Neural progenitor cell (in vitro differentiated cells): ENCODE measurements at places on chromosomes 1 and 21. TPM values are rescaled to one million over a fixed set of nuclear protein-coding genes. Genes with fewer than 3 reads are reported as not detected.

Gene DNAJC28
- total RNA-seq, result 3.8 and 4.7 TPM in 2 replicates

Gene KIAA0040
- 0.15 TPM in 1 of 2 replicates, not detected in the other for total RNA-seq

Gene WNT2B
- 1.6 and 2.9 TPM in 2 replicates for total RNA-seq

Gene CELA2B
- total RNA-seq, result not detected in 2 replicates

Gene TENT5C
- 0.09 and 0.39 TPM in 2 replicates for total RNA-seq

Gene CHRM3
- total RNA-seq, result 2.4 and 4.5 TPM in 2 replicates

DNA sequence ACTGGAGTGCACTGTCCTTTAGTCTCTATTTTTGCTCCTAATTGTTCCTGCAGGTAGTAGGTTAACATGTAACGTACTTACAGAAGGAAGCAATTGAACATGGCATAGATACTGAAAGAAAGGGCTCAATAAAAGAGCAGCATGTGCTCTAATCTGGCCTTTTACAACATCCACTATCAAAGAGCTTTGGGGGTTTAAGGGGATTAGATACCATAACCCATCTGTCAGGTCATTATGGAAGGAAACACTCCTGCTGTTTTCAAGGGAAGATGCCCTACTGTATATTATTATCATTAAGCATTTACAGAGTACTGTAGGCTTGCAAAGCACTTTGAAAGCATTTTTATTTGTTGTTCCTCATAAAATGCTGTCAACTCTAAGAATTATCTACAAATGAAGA, 152.8 kb downstream of the TTLL7 start:
- peaks cover 18% of the 10 kb centered on the region for H3K27me3 ChIP-seq
- no peaks in the 10 kb centered on the region for H3K36me3 ChIP-seq
- H3K27ac ChIP-seq, result no peak overlapping the region
- peaks cover 17% of the 10 kb centered on the region for H3K4me1 ChIP-seq

- no peaks in the 10 kb centered on the region for H3K36me3 ChIP-seq
- H3K27me3 ChIP-seq, result no peaks in the 10 kb centered on the region
- H3K27ac ChIP-seq, result no peak overlapping the region
- no peak for DNase-seq
- no peak overlapping the region for H3K4me3 ChIP-seq
Observed at GRCh38 chr1:59391212-59392179, 94.6 kb downstream of the FGGY start.

DNA sequence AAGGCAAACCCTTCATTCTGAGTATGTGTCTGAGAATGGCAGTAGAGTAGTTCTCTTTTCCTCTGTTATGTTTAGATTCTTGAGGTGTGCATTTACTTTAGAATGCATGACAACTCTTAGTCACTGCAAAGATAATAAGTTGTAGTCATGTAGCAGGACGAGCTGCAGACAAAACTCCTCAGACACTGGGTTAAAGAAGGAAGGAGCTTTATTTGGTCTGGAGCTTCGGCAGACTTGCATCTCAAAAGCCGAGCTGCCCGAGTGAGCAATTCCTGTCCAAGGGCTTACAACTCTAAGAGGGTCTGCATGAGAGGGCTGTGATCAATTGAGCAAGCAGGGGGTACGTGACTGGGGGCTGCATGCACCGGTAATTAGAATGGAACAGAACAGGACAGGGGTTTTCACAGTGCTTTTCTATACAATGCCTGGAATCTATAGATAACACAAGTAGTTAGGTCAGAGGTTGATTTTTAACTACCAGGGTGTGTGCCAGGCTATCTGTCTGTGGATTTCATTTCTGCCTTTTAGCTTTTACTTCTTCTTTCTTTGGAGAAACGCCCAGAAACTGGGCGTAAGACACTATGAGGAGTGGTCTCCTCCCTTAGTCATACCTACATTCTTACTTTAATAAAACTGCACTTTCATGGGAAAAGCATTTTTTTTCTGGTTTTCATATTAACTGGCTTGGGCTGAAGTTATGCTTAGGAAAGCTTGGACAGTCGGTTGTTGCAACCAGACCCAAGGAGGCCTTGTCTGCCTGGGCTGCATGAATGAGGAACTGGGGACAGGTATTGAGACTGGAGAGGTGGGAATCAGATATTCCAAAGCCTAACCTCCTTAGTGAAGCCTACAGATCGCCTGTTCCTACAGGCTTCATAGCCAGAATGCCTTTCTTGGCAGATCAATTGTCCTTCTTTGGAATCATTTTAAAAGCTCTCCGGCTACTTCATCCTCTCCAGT, 115.1 kb downstream of the RHOU start:
- no peaks in the 10 kb centered on the region for H3K27me3 ChIP-seq
- peaks cover 17% of the 10 kb centered on the region for H3K4me1 ChIP-seq
- peak; percentile 37 for DNase-seq
- H3K27ac ChIP-seq, result no peak overlapping the region
- no peaks in the 10 kb centered on the region for H3K36me3 ChIP-seq
- H3K4me3 ChIP-seq, result no peak overlapping the region

DNA sequence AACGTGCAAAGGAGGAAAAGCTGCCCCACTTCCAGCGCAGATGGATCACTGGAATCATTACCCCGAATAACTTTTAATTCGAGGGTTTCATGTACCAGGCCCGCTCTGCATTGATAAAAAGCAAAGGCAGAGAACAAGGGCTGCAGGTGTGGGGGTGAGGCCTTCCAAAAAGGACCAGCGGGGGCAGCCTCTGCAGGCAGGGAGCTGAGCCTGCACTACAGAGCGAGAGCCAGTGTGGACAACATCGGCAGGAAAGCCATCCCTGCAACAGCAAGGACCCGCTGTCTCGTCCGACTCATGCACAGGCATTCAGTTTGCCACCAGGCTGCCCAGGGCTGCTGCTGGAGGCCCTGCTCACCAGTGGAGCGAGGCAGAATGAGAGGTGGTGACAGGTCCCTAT, 27.1 kb upstream of the AJAP1 start:
- no peaks in the 10 kb centered on the region for H3K27me3 ChIP-seq
- no peak overlapping the region for H3K4me3 ChIP-seq
- H3K36me3 ChIP-seq, result no peaks in the 10 kb centered on the region

DNA sequence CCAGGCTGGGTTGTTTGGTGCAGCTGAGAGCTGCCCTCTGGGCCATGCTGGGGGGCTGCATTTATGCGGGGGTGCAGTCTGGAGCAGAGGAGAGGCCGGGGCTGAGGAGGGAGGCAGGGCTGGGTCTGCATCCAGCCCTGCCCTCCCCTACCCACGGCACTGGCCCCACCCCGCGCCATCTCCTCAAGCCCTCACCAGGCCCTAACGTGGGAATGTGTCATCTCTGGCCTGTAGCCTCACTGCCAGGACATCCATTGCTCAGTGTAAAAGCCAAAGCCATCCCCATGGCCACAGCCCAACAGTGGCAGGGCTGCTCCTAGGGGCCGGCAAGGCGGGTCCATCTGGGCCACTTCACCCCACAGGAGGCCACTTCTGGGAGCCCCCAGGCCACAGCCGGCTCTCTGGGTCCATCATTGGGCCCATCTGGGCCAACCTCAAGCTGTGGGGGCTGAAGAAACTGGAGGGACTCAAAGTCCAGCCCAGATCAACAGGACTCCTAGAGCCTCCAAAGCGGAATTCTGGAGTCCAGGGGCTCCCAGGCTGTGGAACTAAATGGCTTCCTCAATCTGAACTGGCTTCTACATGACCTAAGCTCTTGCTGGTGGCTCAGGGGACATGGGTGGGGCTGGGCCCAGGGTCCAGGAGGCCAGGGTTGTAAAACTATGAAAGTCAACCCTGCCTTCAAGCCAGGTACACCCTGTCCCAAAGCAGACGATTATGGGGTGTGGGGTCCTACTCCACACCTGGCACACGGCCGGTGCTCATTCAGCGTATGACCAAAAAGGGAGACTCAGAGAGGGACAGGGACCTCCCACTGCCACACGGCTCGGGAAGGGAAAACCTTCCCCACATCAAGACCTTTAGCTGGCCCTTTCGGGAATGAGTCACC, 32.6 kb downstream of the RUNX3 start:
- no peak overlapping the region for H3K4me3 ChIP-seq
- no peaks in the 10 kb centered on the region for H3K27me3 ChIP-seq
- H3K27ac ChIP-seq, result no peak overlapping the region
- no peaks in the 10 kb centered on the region for H3K36me3 ChIP-seq
- H3K4me1 ChIP-seq, result no peaks in the 10 kb centered on the region

- DNase-seq, result no peak
- no peak overlapping the region for H3K27ac ChIP-seq
- H3K36me3 ChIP-seq, result no peaks in the 10 kb centered on the region
Observed at GRCh38 chr1:54421101-54421504, 14.9 kb upstream of the SSBP3 start.

- H3K27me3 ChIP-seq, result peaks cover 5% of the 10 kb centered on the region
- DNase-seq, result no peak
- H3K27ac ChIP-seq, result no peak overlapping the region
- H3K4me1 ChIP-seq, result no peaks in the 10 kb centered on the region
- H3K36me3 ChIP-seq, result no peaks in the 10 kb centered on the region
Observed at GRCh38 chr1:205593967-205594366, 37.8 kb downstream of the ELK4 start.

DNA sequence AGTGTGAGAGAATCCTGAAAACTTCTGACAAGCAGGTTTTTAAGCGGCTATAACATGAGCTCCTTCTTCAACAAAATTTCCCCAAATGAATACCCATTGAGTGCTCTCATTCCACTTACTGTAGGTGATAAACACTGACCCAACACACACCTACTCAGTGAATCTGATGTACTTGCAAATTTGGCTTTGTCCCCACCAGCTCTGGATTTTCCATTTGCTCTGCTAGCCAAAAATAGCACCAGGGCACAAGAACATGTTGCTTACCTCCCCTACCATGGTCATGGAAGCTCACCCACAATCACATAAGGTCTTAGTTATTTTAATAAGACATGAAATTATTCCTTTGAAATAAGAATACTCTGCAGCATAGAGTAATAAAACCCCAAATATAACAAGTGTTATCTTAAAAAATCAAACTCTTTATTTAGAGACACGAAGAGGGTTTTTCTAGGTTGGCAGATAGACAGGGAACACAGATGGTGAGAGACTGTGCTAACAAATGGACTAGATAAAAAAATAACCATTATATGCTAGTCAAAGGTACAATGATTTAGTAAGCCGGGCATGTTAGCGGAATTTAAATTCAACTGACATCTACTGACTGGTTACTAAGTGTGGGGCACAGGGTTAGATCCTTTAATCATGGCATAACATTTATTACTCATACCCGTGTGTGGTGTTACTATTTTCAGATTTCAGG, 291.9 kb downstream of the KCNH1 start:
- no peaks in the 10 kb centered on the region for H3K27me3 ChIP-seq
- H3K27ac ChIP-seq, result no peak overlapping the region
- no peak overlapping the region for H3K4me3 ChIP-seq
- no peak for DNase-seq

GRCh38 chr1:172746091-172746949, 87.4 kb downstream of the FASLG start:
- no peak overlapping the region for H3K27ac ChIP-seq
- H3K27me3 ChIP-seq, result no peaks in the 10 kb centered on the region
- DNase-seq, result no peak
- H3K36me3 ChIP-seq, result no peaks in the 10 kb centered on the region
- no peak overlapping the region for H3K4me3 ChIP-seq
- no peaks in the 10 kb centered on the region for H3K4me1 ChIP-seq

DNA sequence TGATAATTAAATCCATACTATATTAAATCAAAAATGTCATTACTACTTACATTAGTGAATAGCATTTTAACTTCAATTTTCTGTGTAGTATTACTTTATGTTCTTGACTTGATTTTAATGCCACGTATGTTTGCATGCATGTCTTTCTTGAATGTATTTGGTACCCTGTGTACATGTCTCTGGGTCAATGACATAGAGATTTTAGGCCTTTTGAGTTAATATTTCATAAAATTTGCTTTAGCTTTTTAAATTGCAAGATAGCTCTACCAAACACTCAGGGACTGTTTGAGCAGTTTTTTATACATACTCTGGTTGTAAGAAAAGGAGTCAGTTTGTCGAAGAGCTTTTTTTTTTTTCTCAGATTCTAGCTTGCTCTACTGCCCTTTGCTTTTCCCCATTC, 1.5 kb downstream of the MLLT11 start:
- peaks cover 17% of the 10 kb centered on the region for H3K4me1 ChIP-seq
- no peak overlapping the region for H3K27ac ChIP-seq
- no peaks in the 10 kb centered on the region for H3K36me3 ChIP-seq
- no peaks in the 10 kb centered on the region for H3K27me3 ChIP-seq
- peak overlapping the region; percentile 89 for H3K4me3 ChIP-seq

DNA sequence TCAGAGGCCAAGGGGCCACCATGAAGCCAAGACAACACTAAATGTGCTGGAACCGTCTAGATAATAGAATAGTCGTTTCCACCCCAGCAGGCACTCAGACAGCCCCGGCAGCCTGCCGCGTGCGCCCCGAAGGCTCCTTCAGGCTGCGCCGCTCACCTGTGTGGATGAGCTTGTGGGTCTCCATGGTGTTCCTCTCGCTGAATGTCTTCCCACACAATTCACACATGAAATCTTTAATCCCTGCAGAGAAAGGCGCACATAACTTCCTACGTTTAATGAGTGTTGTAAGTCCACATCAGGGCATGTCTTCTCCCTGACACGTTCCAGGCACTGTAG, 43.7 kb upstream of the RIPK4 start:
- H3K36me3 ChIP-seq, result no peaks in the 10 kb centered on the region
- no peak overlapping the region for H3K4me3 ChIP-seq
- H3K4me1 ChIP-seq, result no peaks in the 10 kb centered on the region
- no peaks in the 10 kb centered on the region for H3K27me3 ChIP-seq

- no peaks in the 10 kb centered on the region for H3K36me3 ChIP-seq
- H3K27me3 ChIP-seq, result no peaks in the 10 kb centered on the region
- DNase-seq, result peak; percentile 74
- no peak overlapping the region for H3K27ac ChIP-seq
- H3K4me3 ChIP-seq, result no peak overlapping the region
Observed at GRCh38 chr1:41810446-41810845, 108.3 kb downstream of the HIVEP3 start.

- DNase-seq, result peak; percentile 84
- H3K27ac ChIP-seq, result peak within 1 kb of the TSS; percentile 65
- peak within 1 kb of the TSS; percentile 79 for H3K4me3 ChIP-seq
Observed at GRCh38 chr21:26572702-26573381, at the start of gene CYYR1. CYYR1 (minus strand) TSS chr21:26573286; CDS start chr21:26572940, 346 bp downstream.

GRCh38 chr1:52235646-52236045, 93.8 kb downstream of the ZFYVE9 start:
- no peak overlapping the region for H3K4me3 ChIP-seq
- no peak overlapping the region for H3K27ac ChIP-seq
- no peaks in the 10 kb centered on the region for H3K36me3 ChIP-seq
- no peaks in the 10 kb centered on the region for H3K4me1 ChIP-seq

DNA sequence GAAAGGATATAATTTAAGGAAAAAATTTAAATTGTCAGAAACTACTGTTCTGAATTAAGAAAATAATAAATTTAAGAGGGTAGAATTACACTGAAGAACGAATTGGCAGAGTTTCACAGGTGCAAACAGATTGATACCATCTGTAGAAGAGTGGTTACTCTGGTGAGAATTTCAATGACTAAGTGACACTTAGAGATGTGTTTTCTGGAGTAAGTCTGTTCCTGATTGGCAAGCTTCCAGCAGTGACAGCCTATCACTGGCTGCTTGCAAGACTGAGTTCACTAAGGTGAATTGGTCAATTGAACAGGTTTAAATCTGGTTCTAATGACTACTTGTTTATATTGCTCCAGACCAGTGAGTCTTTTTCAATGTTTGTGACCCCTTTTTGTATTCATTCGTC, 838.2 kb upstream of the RGS18 start:
- H3K27me3 ChIP-seq, result no peaks in the 10 kb centered on the region
- H3K27ac ChIP-seq, result no peak overlapping the region
- H3K4me3 ChIP-seq, result no peak overlapping the region
